ENCODE measurements at places on chromosomes 1 and 21.

DNA sequence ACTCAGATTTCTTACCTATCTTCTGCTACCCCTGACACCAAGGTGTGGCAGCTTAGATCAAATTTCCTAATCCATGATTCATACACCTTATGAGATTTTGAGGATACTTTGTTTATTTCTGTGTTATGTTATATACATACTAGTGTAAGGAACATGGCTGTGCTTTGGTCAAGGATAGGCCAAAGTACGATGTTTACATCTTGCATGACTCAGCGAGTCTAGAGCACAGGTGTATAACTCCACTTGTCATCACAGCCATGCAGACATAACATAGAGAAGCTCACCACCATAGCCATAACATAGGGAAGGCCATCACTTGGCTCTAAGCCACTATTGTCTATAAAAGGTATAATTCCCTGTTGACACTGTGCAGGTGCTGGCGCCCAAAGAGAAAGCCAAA lies 61.2 kb downstream of the GBP6 start:
- DNase-seq = no peak

- no peak for DNase-seq
Observed at GRCh38 chr1:60994369-60994768, 88.0 kb upstream of the NFIA start.

DNA sequence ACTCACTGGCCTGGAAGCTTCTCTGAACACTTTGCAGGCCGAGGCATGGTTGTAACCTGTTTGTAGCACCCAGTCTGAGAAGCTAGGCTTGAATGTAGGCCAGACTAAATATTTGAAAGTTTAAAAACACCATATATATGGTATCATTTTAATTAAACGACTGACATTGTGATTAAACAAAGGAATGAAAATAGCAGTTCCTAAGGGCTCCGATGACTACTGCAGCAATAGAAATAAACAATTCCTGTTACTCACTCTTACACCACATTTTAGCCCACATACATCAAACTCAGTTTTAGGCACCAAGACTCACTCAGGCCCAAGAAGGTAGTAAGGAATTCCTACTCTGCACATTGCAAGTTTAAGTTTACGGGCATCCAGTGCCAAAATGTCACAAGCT lies 281.2 kb downstream of the AKT3 start:
- DNase-seq = no peak

- DNase-seq = no peak
Observed at GRCh38 chr1:95097426-95097825, 19.7 kb upstream of the TLCD4 start.

DNA sequence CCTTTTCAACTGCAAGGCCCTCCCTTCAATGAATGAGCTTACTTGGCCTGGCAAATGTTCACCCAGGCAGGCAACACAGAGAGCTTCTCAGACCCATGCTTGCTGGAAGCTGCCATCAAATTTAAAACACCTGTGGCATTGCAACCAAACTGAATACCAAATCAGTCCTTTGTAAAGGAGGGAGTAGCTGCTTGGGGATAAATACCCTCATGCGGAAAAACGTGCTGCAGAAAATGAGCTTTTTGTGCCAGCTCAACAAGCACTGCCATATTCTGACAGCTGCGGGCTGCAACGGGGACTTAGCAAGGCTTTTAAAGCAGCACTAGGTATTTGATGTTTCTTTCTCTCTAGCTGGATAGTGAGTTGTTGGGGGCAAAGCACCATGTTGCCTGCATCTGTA lies 119.7 kb downstream of the PLPPR4 start:
- no peak for DNase-seq

DNA sequence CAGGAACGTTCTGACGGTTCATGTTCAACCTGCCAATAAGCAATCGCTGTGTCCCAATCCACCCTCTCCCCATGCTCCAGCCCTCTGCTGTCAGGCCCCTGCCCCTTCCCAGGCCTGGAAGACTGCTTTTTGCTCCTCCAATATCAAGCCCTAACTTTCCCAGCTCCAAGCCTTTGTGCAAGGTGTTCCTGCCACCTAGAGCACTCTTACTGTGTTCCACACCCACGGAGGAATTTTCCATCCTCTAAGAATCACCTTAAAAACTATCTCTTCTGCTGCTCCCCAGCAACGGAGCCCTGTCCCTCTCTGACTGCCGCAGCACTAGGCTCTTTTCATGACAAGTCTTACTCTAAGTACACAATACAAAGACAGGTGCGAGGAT lies 657.9 kb downstream of the AJAP1 start:
- no peak for DNase-seq

- no peak for DNase-seq
Observed at GRCh38 chr1:18182398-18183160, 75.0 kb downstream of the IGSF21 start.

DNA sequence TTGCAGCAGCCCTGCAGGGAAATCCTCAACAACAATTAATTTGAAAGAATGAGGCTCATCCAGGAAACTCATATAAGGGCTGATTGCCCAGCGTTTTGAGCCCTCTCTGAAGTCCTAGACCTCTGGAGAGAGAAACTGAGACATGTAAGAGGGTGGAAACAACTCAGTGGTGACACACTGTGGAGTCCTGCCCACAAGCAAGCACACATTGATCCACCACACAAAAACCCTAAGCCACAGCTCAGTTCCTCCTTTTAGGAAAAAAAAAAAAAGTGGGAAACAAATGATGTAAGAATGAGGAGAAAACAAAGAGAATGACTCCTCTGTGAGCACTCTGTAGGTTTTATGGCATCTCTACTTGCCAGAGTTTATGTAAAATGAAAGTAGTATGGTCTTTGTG lies 22.9 kb upstream of the PLA2G5 start:
- no peak for DNase-seq
